ENCODE measurements at places on chromosomes 7 and 10.
A peak's percentile ranks its signal among the peaks of the same experiment; 100 is the strongest.

DNA sequence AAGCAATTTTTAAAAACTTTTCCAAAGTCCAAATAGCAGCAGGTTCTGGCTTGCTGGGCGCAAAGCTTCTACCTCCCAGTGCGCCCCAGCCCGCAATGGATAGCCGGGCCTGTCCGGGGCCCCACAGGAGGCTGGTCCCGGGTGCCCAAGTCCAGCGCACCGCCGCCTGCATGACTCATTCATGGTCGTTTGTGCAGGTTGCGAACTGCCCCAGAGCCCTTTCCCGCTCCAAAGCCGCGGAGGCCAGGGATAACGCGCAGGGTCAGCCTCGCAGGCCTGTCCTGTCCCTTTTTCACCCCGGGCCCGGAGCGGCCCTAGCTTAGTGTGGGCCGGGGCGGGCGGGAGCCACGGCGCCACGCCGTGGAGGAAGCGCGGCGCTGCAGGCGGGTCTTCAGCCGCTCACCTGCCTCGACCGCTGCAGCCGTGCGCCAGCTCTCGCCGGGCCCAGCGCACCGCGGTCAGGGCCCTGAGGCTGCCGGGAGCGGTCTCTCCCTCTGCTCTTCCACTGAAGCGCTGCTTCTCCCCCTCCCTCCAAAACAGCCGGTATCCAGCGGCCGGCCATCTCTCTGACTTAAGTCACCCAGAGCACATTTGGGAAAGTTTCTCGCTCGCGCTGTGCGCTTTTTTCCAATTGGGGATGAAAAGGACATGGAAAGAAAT lies 1.7 kb upstream of the EGR2 start:
- peak; percentile 95 for DNase-seq

GRCh38 chr7:72444026-72444776 lies 32.1 kb upstream of the CALN1 start:
- no peak for DNase-seq

GRCh38 chr10:60123668-60124067 lies 217.3 kb upstream of the CCDC6 start:
- DNase-seq: no peak

- no peak for DNase-seq
Observed at GRCh38 chr10:127148066-127148932, 48.1 kb downstream of the INSYN2A start.

GRCh38 chr7:82464372-82464771 lies 20.8 kb upstream of the CACNA2D1 start:
- no peak for DNase-seq

DNA sequence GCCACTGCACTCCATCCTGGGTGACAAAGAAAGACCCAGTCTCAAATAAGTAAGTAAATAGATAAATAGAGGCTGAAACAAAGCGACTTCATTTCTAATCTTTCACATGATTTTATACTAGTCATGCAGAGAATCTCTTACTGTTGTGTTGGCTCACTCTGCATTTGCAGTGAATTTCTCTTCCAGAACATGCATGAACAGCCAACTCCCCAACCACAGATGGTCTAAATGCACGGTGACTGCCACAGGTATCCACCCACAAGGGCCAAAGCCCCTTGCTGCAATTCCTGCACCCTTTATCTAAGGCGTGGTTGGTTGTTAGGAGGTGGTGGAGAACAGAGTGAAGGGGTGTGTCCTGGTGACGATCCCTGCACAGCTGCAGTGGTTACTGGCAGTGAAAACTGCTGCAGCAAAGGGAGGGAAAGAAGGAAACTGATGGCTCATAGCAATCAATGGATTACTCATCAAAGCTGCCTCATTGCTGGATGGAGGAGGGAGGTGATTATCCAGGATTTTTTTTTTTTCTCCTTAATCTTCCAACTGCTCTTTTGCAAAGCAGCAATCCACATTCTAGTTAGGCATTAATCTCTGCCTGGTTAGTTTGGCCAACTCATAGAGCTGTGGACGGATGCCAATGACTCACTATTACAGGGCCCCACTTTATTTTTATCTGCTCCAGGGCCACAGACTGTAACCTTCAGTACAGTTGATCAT lies 50.6 kb downstream of the PRTFDC1 start:
- DNase-seq: no peak

DNA sequence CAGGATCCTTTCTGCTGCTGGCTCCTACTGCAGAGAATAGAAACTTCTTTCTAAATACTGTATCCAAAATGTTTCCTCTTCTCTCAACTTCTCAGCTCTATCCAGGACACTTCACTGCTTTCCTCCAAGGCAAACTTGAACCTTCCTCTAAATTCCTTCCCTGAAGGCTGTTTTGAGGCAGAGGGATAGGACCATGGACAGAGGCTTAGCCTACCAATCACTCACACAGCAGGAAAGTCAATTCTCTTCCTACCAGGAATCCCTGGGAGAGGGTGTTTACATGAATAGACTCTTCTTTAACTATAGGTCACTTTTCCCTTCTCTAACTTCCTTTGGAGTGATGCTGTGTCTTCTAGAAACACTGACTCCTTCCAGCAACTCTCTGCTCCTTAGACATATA lies 115.6 kb upstream of the MKLN1 start:
- peak; percentile 77 for DNase-seq

DNA sequence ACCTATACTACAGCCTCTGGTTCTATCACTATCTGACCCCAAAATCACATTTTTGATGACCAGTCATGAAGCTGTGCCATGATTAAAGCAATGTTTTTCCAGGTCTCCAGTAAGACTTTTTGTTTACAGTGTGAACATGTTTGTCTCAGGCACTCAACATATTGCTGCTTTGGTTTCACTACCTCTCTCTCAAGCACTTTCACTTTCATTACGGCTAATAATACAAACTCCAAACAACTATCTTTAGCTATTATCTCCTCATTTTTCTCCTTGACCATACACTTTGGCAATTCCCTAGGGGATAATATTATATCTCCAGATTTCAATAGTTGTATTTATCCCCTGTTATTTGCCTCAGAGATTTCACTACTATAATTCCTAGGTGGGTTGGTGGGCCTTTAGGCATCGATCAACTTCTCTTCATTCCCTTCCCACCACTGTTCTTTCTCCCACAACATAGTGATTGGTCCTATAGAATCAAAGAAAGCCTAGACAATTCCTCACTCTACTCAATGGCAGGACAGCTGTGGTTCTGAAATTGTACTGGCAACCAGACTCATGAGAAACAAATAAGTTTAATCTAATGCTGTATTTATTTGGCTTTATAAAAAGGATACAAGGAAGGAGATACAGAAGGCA lies 261.4 kb upstream of the ZWINT start:
- no peak for DNase-seq

DNA sequence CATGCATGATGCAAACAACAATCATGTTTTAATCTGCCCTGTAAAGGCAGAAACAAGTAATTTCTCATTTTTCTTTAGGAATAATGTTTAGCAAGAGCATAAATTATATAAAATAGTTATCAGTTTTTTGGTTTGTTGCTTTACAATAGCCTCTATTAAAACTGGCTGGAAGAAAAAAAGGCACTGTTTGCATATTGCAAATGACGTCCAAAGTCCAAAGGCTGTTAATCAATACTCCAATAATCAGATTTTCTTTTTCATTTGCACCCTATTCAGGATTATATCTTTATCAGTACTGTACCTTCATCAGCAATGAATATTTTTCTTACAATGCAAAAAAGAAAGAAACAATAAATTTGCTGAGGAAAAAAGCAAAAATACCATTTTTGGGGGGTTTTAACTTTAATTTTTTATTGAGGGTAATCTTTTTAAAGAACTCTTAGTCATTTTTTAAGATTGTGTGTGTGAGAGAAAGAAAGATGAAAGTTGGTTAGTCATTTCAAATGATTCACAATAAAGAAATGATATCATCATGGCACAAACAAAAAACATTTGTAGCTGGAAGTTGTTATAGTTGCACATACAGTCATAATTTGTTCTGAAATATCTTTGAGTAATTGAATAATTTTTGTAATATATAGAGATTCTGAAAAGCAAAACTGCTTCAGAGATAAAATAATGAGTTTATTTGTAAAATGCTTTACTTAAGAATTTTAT lies 44.4 kb upstream of the AKR1C2 start:
- no peak for DNase-seq

DNA sequence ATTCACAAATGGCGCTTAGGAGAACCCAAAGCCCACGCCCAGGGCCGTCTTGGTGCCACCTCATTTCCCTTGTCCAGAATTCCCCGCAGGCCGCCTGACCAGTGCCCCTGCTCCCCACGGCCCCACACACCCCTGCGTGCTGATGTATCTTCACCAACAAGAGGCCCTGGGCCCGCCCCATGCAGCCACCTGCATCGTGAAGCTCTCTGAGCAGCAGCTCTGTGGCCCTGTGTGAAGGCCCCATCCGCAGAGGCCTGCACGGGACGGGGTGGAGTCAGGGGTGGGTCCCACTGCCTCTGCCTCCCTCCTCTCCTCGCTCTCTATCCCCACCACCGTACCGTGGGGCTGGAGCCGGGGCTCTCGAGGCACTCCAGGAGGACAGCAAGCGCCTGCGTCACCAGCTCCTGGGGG lies 14.7 kb downstream of the BRAT1 start:
- no peak for DNase-seq

- no peak for DNase-seq
Observed at GRCh38 chr7:64878684-64879083, 24.4 kb upstream of the ZNF273 start.
